ENCODE measurements at places on chromosomes 6 and 20.

GRCh38 chr20:8616792-8617191, 452.1 kb upstream of the PLCB4 start:
- DNase-seq = no peak

DNA sequence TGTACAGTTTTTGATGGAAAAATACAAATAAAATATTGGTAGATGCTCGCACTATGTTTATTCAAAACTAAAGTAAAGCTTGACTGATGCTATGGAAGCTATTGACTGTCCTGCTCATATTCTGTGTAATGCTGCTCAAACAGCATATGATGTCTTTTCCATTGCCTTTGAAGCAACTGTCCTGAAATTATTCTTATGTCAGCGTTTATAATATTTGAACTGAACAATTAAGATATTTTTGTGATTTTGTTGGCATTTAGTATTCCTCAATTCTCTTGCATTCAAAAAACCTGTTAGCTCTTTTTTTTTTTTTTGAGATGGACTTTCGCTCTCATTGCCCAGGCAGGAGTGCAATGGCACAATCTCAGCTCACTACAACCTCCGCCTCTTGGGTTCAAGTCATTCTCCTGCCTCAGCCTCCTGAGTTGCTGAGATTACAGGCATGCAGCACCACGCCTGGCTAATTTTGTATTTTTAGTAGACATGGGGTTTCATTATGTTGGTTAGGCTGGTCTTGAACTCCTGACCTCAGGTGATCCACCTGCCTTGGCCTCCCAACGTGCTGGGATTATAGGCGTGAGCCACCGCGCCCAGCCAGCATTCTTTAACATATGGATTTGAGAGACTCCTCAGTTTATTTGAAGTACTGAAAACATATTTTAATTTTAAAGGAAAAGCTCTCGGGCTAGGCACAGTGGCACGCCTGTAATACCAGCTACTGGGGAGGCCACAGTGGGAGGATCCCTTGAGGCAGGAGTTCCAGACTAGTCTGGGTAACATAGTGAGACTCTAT, 5.3 kb upstream of the DNAAF9 start:
- DNase-seq = no peak

DNA sequence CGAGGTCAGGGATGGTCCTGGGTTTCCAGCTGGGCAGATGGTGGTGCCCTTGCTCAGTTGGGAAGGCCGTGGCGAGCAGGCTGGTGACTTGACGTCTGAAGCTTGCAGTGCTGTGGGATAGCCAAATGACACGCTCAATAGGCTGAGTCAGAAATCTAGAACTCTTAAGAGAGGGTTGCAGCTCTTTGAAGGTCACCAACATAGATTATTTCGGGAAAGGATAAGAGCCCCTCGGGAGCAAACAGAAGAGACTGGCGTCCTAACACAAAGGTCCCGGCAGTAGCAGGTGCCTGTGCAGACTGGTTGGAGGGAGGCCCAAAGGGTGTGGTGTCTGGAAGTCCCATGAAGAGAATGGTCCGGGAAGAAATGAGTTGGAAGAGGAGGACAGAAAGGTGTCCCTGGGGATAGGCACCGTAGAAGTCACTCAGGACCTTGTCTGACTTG, 18.4 kb downstream of the PKIG start:
- no peak for DNase-seq

- DNase-seq = no peak
Observed at GRCh38 chr6:124029567-124029966, 225.9 kb downstream of the NKAIN2 start.

DNA sequence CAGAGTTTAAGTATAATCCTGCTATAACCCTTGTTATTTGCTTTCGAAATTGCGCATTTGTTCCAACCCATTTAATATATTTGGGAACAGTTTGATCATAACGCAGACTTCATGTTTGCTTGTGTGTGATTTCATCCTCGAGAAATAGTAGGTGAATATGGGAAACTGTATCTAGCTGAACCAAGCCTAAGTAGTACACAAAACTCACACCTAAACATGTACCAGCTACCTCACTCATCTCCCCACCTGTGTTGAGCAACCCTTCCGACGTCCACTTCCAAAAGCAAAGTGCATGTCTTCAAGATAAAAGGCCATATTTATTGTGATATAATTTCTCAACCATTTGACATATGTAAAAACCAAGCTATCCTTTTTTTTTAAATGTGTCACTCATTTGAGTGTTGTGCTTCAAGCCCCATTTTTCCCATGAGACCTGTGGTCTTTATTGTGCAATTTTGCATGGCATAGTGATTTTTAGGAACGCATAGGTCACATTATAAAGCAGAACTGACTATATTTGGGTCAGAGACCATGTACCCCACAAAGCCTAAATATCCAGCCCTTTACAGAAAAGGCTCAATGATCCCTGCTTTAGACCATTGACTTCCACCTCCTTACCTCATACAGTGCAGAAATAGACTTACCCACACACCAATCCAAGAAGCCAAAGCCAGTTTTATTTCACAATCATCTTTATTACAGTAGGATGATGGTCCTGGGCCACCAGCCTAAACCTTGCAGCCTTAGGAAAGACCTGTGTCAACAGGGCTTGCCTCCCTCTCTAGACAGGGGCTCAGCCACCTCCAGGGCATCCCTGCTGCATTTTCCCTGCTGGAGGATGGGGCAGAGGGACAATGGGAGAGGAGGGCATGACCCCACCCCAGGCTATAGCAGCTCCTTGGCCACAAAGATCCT, 7.1 kb downstream of the CCND3 start:
- DNase-seq = peak; percentile 86

DNA sequence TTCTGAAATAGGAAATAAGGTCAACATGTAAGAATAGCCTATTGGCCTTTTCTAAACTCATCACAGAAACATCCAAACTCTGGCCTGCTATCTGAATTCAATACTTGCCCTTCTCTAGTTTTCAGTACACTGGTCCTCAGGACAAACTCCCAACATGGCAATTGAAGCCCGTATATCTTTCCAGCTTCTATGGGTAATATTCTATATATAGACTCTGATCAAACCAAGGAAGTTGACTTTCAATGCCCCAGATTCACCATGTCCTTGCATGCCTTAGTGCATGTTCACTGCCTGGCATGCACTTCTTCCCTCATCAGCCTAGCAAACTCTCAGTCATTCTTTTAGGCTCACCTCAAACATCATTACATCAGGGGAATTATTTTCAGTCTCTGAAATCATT, 73.2 kb downstream of the RSPO3 start:
- no peak for DNase-seq

- no peak for DNase-seq
Observed at GRCh38 chr6:77021778-77022177, 441.5 kb downstream of the HTR1B start.

GRCh38 chr6:124659427-124659826, 302.8 kb upstream of the RNF217 start:
- DNase-seq = no peak

DNA sequence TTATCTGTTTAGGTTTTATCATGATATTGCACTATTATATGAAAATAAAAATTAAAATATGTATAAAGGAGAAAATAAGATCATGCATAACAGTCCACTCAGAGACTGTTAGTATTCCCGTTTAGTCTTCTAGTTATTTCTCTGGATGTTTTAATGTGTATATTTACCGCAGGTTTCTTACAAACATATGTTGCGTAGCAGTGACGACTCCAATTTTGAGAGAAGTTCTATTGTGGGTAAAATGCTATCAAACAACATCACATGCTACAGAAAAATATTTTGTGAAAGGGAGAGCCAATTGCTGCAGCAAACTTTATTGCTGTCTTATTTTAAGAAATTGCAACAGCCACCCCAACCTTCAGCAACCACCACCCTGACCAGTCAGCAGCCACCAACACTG, 72.4 kb upstream of the NXT1 start:
- DNase-seq = no peak

DNA sequence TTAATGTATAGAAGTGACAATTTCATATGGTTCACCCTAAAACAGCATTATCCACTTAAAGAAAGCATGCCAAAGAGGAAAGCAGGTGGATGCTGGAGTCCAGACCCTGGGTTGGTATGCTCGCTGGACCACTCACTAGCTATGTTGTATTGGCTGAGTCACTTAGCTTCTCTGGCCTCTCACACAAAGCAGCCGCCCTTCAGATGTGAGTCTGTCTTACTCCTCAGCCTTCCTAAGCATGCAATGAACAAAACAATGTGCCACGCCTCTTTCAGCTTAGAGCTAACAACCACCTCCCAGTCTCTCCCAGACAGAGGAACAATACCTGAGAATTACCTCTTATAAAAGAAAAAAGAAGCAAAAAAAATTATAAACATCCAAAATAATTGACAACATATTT, 29.4 kb downstream of the SIM1 start:
- DNase-seq = peak; percentile 47

Data from ELF-1 (cell line).